Central memory CD8-positive, alpha-beta T cell (primary cell): ENCODE measurements at places on chromosomes 12 and 14.

GRCh38 chr12:496736-497135 lies 37.0 kb downstream of the B4GALNT3 start:
- no peak for DNase-seq

DNA sequence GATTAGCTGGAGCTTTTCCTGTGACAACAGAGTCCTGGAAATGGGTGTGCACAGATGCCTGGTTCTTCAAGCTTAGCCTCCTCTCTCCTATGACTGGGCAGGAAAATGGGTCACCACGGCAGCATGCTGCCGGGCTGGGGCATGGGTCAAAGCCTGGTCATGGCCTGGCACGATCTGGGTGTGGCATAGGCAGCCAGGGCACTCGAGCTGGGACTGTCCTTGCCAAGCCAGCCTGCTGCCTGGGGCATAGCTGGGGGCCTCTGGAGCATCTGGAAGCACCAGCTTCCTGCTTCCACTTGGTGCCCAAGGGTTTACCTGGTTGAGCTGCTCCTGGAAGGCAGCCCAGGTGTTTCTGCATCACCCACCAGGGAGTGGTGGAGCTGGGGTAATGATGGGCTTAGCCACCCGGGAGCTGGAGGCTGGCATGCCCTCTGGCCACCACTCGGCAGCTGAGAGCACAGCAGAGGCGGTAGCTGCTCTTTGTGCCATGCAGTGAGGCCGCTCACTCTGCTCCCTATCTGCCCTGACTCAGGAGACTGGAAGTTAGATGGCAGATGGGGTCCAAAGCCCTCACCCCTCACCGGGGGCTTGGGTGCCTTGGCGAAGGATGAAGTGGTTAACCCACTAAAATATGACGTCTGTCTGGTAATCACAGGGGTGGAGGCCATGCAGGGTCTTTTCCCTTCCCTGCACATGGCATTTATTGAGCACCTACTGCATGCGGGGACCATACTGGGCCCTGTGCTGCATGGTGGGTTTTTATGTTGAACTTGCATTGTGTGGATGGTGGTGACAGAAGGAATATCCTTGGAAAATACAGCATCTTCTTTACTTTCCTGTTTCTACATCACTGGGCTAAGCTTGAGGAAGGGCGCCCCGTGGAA lies 1.7 kb downstream of the OTUB2 start:
- DNase-seq = no peak

DNA sequence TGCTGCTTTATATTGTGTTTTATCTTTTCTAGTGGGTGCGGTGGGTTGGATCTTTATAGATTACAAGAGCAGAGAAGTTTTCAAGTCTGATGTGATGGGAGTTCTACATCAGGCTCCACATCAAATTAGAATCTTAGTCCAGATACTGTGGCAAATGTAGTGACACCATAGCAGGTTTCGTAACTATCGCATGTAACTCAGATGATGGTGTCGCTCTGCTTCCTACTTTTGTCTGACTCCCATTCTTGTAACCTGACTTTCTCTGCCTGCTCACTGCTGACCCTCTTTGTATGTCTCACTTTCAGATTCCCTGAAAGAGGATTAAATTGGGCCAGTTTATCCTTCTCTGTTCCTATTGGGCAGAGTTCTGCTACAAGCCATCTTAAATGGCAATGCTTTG lies 22.8 kb upstream of the FBXO34 start:
- DNase-seq = no peak

DNA sequence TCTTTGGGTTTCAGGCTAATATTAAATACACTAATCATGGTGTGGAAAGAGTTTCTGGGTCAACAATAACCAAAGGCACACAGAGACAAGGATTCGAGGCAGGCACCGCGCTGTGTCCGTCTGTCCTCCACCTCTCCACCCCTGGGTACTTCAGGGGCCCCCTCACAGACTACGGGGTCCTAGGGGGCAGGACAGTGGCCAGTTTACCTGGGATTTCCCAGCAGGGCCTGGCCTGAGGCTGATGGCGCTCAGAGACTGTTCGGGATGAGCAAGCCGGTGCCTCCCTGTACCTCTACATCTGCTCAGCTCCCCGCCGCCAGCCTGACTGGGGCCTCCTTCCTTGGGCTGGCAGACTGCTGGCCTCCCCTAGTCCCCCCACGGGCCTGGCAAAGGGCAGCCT lies 18.1 kb upstream of the EIF5 start:
- no peak for DNase-seq

DNA sequence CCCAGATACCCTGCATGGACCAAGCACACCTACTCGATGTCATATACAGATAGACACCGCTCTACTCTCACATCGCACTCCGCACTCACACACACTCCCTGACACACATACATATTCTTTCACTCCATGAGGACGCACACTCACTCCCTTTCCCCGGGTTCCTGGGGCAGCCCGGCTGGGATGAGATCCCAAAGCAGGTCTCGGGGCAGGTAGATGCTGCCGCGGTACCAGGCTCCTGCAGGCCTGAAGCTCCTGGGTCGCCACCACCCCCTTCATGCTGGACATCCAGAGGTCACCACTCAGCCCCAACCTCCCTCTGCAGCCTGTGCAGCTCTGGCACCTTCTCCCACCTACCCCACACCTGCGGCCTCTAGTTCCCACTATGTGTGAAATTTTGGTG lies 2.3 kb downstream of the C1QL4 start:
- no peak for DNase-seq

DNA sequence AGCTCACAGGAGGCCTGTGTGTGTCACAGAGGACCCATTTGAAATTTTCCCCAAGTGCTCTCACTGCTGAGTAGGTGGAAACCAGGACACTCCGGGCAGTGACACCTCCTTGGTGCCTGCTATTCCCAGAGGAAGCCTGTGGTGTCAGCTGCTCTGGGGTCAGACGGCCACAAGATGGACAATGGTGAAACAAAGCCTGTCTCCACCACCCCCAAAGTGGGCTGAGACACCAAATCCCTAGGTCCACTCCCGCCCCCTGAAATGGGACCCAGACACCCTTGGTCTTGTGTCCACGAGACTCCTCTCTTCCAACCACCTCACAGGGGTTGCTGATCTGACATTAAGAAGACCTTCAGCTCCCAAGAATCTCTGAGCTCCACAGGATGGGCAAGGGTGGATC lies 7.0 kb downstream of the KCNH3 start:
- no peak for DNase-seq

- no peak for DNase-seq
Observed at GRCh38 chr12:91327889-91328288, 145.3 kb upstream of the DCN start.

DNA sequence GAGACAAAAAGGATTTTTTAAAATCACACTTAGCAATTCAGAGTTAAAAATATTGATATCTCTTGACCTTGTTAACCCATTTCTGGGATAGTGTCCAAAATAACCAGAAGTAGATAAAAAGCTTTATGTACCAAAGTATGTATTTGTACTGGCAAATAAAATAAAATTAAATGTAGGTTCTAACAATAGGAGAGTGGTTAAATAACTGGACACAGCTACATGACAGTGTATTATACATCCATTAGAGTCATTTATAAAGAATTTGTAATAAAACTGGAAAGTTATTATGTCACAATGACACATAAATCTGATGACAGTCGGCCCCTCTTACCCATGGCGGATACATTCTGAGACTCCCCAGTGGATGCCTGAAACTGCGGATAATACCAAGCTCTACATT lies 34.0 kb downstream of the BMAL2 start:
- DNase-seq = no peak

DNA sequence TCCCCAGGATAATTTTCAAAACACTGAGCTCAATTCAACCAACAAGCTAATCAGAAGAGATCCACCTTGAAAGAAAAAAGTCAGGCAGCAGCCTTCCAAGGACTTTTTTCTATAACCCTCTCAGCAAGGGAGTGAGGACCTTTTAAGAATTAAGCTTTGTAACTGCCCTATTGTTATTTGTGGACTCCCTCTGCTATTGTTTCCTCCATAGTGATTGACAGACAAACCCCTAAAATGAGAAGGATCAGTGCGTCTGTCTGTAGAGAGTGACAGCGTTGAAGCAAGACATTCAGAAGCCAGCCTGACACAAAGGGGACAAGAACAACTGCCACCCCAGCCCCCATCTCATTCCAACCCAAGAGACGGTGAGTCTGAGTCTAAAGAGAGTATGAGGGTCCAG lies 30.3 kb upstream of the BTG1 start:
- no peak for DNase-seq

DNA sequence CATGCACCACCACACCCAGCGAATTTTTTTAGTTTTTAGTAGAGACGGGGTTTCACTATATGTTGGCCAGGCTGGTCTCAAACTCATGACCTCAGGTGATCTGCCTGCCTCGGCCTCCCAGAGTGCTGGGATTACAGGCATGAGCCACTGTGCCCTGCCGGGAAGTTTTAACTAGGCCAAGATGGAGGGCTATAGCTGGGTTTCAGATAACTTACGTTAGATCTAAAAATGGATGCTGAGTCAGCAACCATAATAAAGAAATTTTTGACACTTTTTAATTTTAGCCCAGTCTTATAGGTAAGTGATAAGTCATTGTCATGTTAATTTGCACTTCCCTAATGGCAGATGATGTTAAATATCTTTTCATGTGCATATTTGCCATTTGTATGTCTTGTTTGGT lies 14.4 kb downstream of the ZDHHC17 start:
- no peak for DNase-seq

DNA sequence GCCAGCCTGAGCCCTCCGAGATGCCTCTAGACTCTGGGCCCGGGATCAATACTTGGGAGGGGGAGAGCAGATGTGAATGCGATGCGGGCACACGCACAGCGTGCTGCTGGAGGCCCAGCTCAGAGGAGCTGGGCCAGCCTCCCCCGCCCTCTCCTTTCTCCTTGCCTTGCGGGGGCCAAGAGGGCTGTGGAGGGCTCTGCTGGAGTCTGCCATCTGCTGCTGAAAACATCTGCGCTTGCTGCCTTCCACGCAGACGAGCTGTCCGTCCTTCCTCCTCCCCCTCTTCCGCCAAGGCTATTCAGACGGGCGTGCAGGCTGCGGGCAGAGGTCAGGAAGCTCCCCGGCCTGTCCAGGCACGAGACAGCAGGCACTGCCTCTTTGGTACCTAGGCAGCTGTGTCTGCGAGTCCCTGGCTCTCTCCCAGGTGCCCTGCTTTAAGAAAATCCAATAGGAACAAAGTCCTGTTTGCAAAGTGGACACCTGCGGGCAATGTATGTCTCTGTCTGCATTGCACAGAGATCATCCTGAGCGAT lies 75.2 kb downstream of the SPRING1 start:
- DNase-seq = no peak

DNA sequence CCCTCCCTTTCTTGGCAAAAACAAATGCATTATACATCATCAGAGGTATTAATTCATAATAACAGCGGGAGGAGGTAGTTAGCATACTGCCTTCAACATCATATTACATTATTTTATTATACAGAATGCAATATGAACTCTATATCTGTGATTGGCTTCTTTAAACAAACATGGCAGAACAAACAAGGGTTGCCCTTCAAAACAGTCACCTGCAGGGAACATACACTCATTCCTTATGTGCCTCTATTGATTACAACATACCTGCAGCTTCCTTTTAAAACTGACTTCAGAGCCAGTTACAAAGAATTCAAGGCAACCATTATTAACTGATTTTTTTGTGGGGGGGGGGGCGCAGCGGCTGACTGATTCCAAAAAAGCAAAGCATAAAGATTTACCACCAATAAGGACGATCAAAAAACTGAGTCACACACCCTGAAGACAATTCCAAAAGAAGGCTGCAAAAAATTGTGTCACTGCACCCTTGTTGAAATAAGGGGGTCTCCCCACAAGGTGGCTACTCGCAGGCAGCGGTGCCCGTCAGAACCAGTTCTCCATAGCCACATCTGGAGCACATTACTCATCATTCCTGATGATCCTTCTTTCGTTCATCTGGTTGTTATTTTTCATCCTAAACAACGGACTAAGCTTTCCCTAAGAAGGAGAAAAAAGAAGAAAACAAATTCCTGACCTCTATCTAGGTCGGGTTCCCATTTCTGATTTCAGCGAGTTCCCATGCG lies 51.8 kb downstream of the SMUG1 start:
- DNase-seq = no peak

GRCh38 chr12:124653169-124653931 lies 85.9 kb upstream of the NCOR2 start:
- no peak for DNase-seq

GRCh38 chr12:86712425-86712843 lies 456.2 kb upstream of the MGAT4C start:
- DNase-seq = no peak

- no peak for DNase-seq
Observed at GRCh38 chr14:72553656-72554055, 340.2 kb downstream of the DPF3 start.

DNA sequence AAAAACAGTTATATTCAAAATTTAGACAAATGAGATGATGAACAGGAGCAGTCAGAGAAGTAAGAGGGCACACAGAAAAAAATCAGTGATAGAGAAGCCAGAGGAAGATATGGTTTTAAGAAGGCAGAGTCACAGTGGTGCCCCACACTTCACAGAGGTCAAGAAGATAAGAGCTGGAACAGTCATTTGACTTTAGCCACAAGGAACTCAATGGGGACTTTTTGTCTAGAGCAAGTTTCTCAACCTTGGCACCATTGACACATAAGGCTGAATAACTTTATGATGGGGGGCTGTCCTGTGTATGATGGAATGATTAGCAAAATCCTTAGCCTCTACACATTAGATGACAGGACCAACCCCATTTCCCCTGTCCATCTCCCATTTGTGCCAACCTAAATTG lies 172.8 kb upstream of the PLEKHG7 start:
- no peak for DNase-seq

DNA sequence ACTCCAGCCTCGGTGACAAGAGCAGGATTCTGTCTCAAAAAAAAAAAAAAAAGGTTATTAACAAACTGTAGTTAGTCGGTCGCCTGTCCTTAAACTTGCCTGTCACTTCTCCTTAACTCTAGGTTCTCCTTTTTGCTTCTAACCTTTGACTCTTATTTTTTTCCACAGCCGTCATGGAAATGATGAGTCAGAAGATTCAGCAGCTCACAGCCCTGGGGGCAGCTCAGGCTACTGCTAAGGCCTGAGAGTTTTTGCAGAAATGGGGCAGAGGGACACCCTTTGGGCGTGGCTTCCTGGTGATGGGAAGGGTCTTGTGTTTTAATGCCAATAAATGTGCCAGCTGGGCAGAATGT lies 418 bp upstream of the MYG1 start:
- no peak for DNase-seq

- no peak for DNase-seq
Observed at GRCh38 chr14:96252323-96252998, 3.5 kb upstream of the BDKRB1 start.

DNA sequence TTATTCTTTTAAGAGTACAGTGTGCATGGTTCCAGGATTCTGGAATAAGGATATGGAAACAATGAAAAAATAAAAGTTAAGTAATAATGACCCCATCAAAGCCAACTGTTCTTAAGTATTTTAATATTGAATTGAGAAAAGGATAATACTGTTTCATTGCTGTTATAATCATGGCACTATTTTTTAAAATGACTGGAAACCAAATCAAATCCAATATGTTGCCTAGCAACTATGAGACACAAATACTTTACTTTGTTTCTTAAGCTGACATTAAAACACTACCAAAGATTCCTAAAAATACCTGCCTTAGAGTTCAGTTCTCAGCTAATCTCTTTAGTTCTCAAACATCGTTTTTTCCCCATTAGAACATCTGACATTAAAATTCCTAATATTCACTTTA lies 66.4 kb upstream of the OTOGL start:
- no peak for DNase-seq

GRCh38 chr14:56115976-56116893 lies 2.0 kb upstream of the PELI2 start:
- DNase-seq = no peak

- DNase-seq = no peak
Observed at GRCh38 chr14:73368616-73369015, 89.7 kb downstream of the NUMB start.

GRCh38 chr12:76216585-76217472 lies 131.4 kb downstream of the BBS10 start:
- no peak for DNase-seq
